ENCODE measurements at places on chromosomes 2 and 18. TPM values are rescaled to one million over a fixed set of nuclear protein-coding genes. Genes with fewer than 3 reads are reported as not detected.
A peak's percentile ranks its signal among the peaks of the same experiment; 100 is the strongest.

The RAX gene
- total RNA-seq, result not detected

The BOLL gene
- total RNA-seq, result not detected

DNA sequence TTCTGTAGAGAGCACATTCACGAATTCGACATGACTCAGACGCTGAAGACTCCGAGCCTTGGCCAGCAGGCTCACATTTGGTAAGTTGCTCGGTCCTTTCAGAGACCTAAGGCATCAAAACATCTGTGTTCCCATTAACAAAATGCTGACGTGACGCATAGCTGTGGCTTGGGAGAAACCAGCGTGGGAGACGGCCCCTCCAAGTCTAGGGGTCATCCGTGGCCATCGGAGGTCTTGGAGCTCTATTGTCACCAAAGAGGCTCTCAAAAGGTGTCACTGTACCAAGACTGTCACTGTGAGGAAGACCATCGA, 14.9 kb downstream of the FBLN7 start:
- DNase-seq, result peak; percentile 6

DNA sequence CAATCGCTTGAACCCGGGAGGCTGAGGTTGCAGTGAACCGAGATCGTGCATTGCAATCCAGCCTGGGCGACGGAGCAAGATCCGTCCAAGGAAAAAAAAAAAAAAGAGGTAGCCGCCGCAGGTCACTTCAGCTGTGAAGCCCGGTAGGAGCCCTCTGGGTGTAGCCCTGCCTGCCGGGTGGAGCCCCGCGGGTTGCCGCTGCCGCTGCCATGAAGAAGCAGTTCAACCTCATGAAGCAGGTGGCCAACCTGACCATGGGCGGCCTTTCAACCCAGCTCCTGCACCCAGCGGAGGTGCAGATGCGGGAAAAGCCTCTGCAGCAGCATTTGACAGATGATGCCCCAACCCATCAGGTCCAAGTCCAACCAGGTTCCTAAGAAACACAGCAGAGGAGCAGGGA, 219.5 kb upstream of the SLC39A10 start:
- DNase-seq, result no peak

The SCYGR4 gene
- not detected for total RNA-seq

GRCh38 chr2:26184555-26185303, 11.8 kb downstream of the GAREM2 start:
- DNase-seq, result no peak

DNA sequence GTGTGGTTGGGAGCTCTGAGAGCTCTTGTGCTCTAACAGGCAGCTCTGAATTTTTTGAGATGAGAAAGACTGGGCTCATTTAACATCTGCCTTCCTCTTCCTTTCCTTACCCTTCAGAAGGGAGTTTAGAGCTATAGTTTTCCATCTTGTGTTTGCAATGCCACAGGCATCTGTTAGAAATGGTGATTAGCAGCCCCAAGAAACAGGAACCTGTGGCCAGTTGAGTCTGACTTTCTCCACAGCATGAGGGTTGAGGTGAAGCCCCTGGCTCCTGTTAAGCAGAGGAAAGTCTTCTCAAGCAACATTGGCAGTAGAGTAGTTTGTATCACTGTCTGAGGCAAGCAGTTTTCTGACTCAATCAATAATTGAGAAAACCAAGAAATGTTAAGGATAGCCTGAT, 577.4 kb downstream of the ZEB2 start:
- no peak for DNase-seq

- DNase-seq, result no peak
These were observed 24.3 kb upstream of the PSME4 start for GRCh38 chr2:53994818-53995808.

- no peak for DNase-seq
These were observed 4.0 kb downstream of the CCT7 start for GRCh38 chr2:73238149-73238548.

- DNase-seq, result no peak
These were observed 21.9 kb downstream of the SLC25A52 start for GRCh38 chr18:31738460-31739407.

DNA sequence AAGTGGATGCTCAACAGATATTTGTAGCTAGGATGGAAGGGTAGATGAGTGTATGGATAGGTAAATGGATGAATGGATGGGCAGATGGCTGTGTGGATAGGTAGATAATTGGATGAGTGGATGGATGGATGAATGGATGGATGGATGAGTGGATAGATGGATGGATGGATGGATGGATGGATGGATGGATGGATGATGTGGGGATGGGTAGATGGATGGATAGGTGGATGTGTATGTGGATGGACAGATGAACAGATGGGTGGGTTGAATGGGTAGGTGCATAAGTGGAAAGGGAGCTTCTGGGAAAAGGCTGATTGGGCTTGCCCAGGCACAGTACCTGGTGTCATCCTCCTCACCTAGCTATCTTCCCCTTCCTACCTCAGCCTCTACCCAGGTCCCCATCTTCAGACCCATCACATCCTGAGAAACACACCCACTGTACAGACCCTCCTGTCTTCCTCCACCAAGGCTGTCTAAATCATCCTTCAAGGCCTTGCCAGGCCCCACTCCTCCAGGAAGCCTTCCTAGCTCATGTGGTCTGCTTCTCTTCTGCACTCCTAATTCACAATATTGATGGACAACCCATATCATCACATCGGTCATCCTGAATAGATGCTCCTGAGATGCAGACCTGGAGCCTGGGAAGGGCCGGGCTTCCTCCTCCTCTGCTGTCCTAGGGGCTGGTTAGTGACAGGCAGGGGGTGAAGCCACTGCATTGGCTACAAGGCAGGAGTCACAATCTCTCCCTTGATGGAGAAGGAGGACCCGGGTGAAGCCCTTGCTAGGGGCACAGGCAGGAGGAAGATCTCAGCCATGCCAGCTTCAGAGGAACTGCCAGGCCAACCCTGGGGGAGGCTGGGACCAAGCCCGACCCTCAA, 49.4 kb downstream of the SMAD7 start:
- no peak for DNase-seq

The FTCDNL1 gene
- 0.43 TPM for total RNA-seq

DNA sequence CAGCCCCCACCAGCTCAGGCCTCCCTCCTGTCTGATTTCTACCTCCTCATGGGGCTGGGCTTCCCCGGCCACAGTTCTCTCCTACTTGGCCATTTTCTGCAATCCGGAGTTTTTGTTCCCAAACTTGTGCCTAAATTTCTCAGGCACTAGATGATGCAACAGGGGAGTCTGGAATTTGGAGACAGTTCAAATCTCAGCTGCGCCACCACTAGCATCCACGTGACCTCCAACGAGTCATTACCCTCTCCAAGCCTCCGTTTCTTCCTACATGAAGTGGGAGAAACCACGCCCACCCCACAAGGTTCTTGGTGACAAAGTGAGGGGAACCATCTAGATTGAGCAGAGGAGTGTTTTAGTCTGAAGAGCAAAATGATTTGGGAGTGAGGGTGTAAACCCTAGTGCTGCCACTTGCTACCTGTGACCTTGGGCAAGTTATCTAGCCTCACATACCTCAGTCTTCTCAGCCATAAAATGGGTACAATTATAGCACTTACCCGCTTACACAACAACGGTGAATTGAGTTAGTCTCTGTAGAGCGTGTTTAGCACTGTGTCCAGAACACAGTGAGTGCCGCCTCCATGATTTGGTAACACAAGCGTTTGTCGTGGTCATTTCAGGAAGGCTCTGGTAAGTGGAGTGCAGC, 61.4 kb upstream of the ASAP2 start:
- peak; percentile 32 for DNase-seq

DNA sequence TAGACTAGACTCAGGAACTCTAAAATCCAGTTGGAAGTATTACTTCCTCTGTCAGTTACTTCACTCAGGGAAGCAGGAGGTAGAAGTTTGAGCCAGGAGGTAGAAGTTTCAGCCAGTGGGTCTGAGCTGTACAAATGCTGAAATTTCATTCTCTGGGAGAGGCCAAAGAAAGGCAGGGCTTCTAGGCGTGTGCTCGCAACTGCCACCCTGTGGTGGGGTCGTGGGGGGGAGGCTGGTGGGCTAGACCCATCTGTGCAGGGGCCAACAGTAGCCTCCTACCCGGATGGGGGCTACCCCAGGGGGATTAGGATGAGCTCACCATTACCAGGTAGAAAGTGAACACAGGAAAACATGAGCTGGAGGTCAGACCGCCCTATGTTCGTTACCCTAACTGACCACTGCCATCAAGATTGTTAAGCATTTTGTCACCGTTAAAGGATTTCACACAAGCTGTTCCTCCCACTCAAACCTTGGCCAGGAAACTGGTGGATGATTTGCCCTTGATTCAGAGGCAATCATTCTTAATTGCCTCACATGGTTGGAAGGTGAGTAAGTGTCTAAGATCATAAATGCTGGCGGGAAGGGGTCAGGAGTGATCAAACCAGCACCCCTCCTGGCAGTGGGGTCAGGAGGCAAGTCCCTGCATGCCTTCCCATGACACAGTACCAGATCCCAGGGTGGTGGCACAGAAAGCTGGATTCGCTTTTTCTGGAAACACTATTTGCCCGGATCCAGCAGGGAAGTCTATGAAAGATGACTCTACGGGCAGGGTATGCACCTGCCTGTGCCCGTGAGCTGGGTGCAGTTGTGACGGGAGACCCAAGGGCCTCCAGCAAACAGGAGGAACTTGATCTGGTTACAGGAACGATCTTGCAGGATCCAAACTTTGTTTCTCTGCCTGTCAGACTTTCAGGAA, 5.2 kb upstream of the FHL2 start:
- peak; percentile 95 for DNase-seq

DNA sequence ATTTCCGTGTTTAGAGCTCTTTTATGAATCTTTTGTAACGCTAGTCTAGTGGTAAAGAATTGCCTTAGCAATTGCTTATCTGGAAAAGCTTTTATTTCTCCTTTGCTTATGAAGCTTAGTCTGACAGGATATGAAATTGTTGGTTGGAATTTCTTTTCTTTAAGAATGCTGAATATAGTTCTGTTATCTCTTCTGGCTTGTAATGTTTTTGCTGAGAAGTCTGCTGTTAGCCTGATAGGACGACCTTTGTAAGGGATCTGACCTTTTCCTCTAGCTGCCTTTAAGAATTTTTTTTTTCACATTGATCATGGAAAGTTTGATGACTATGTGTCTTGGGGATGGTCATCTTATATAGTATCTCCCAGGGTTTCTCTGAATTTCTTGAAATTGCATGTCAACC, 101.1 kb downstream of the TRABD2A start:
- DNase-seq, result no peak

GRCh38 chr18:370751-371608, 103.1 kb upstream of the THOC1 start:
- no peak for DNase-seq

The CAPN14 gene
- 0.12 TPM for total RNA-seq

GRCh38 chr2:197136452-197136851, 174.1 kb downstream of the ANKRD44 start:
- no peak for DNase-seq

The EHD3 gene
- total RNA-seq, result 70.6 TPM

DNA sequence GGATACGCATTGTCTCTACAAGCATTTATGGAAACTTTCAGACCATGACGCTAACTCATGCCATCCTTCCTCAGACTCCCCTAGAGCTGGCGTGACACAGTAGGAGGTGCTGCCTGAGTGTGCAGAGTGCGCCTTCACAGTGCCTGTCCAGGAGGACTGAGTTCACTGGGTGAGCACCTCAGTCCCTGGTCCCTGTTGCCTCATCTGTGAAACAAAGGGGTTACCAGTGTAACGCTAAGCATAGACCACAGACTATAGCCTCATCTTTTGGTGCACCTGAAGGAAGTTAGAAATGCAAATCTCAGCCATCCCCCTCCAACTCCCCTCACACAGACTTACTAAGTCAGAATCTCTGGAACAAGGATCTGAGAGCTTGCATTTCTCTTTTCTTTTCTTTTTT, 142.8 kb downstream of the TMEM17 start:
- DNase-seq, result no peak
